ENCODE measurements at places on chromosomes 1 and 21. TPM values are rescaled to one million over a fixed set of nuclear protein-coding genes. Genes with fewer than 3 reads are reported as not detected.

COL9A2 gene
- not detected for total RNA-seq

SPATA21 gene
- not detected for total RNA-seq

DNASE2B gene
- not detected for total RNA-seq

GPR157 gene
- 26.0 TPM for total RNA-seq

CENPL gene
- total RNA-seq = 5.3 TPM

TTLL7 gene
- total RNA-seq = 0.43 TPM

C1orf115 gene
- total RNA-seq = 3.1 TPM

KIAA1614 gene
- 1.9 TPM for total RNA-seq

SYTL1 gene
- 53.7 TPM for total RNA-seq

GNAT2 gene
- 0.64 TPM for total RNA-seq

KIF2C gene
- total RNA-seq = 3.6 TPM

MYOG gene
- not detected for total RNA-seq

DCST1 gene
- total RNA-seq = not detected

KCNJ9 gene
- total RNA-seq = 0.21 TPM

GJA9 gene
- total RNA-seq = 0.24 TPM

RPL22 gene
- 199 TPM for total RNA-seq

CFAP107 gene
- total RNA-seq = not detected

NPR1 gene
- not detected for total RNA-seq

LELP1 gene
- total RNA-seq = not detected

DNAH14 gene
- 11.1 TPM for total RNA-seq

OR2M3 gene
- total RNA-seq = not detected

SPRR3 gene
- 51.4 TPM for total RNA-seq

RIPPLY3 gene
- total RNA-seq = not detected
